T-cell (primary cell): ENCODE measurements at places on chromosomes 7 and 10.

- no peaks in the 10 kb centered on the region for H3K27me3 ChIP-seq
- DNase-seq: no peak
- no peak overlapping the region for H3K27ac ChIP-seq
- H3K4me3 ChIP-seq: no peak overlapping the region
Observed at GRCh38 chr10:67098461-67098860, 172.6 kb downstream of the LRRTM3 start.

DNA sequence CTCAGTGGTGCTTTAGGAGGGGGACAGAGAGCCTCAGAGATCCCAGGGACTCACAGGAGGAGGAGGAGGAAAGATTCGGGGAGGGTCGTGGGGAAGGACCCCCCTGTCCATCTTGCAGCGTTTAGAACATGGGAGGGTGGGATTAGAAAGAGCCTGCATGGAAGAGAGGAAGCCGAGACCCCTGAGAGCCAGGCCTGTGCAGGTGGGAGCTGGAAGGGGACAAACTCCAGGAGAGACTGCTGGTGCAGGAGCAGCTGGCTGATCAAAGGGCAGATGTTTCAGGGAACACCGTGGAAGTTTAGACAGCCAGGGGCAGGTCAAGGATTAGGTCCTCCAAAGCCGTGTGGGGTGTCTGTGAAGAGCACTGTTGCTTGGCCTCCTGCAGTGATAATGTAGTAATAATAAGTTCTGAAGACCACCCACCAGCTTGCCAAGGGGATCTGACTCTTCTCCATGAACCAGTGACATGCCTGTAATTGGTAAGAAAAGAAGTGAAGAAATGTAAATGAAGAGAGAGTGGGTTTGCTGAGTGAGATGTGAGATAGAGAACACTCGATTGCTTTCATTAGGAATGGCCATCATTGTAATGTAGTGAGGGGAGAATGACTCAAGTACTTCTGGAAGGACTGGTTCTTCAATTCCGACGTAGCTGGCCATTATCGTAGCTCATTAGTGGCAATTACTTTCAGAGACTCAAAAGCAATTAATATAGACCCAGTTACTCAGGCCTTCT, 425.6 kb downstream of the PAXIP1 start:
- no peak overlapping the region for H3K4me3 ChIP-seq
- H3K27ac ChIP-seq: no peak overlapping the region
- H3K4me1 ChIP-seq: no peaks in the 10 kb centered on the region
- DNase-seq: no peak
- H3K27me3 ChIP-seq: no peaks in the 10 kb centered on the region
- H3K36me3 ChIP-seq: no peaks in the 10 kb centered on the region

DNA sequence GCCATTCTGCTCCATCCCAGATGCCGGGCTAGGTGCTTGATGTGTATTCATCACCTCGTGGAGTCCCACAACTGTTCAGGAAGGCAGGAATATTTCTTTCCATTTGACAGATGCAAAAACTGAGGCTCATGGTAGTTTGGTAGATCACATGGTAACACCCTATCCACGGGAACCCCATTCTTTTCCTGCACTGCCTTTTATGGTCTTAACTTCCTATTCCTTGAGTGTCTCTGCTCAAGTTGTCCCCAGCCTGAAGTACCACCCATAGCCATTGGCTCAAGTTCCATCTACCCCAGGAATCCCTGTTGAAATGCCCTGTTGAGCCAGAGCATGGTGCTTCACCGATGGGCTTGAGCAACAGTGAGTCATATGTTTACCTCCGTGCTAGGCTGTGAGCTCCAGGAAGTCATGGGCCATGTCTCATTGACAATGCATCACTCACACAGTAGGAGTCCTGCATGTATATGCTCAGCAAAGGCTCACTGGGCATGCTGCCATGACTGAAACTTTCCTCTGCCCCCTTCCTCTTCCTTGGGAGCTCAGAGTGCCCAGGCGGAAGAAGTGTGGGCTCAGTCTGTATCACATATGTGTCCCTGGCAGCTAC, 71.7 kb upstream of the ADAM12 start:
- peaks cover 3% of the 10 kb centered on the region for H3K27me3 ChIP-seq
- H3K27ac ChIP-seq: no peak overlapping the region
- no peak overlapping the region for H3K4me3 ChIP-seq

DNA sequence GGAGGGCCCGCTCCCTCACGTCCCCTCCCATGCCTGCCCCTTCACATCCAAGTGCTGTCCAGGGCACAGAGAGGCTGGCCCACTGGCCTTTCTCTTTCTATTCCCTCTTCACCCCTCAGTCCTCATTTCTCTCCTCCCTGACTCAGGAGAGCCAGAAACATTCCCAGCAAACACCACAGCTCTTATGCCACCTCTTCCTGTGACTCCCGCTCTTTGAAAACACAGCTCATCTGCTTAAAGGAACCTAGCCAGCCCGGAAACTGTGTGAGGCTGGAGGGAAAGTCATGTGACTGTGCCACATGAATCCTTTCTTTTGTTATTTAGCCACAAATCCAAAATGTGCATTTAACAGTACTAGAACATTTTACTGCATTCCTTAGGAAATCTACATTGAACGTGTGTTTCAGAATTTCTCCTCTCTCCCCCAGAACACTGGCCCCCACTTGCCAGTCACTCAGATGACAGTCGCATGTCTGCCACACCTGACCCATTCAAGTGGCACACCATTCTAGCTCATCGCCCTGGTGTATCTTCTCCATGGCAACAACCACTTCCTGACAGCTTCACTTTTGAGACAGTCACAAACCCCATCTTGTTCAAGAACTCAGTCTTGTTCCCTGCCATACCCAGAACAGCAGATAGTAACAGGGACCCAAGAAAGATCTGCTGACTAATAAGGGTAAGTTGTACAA, 42.8 kb downstream of the GRB10 start:
- H3K4me1 ChIP-seq: peaks cover 24% of the 10 kb centered on the region
- peak; percentile 47 for DNase-seq
- no peaks in the 10 kb centered on the region for H3K27me3 ChIP-seq
- H3K4me3 ChIP-seq: peak overlapping the region; percentile 20

- no peak for DNase-seq
- H3K27me3 ChIP-seq: no peaks in the 10 kb centered on the region
- H3K4me3 ChIP-seq: no peak overlapping the region
- H3K27ac ChIP-seq: no peak overlapping the region
- no peaks in the 10 kb centered on the region for H3K36me3 ChIP-seq
Observed at GRCh38 chr7:107614425-107614824, 34.4 kb downstream of the BCAP29 start.

DNA sequence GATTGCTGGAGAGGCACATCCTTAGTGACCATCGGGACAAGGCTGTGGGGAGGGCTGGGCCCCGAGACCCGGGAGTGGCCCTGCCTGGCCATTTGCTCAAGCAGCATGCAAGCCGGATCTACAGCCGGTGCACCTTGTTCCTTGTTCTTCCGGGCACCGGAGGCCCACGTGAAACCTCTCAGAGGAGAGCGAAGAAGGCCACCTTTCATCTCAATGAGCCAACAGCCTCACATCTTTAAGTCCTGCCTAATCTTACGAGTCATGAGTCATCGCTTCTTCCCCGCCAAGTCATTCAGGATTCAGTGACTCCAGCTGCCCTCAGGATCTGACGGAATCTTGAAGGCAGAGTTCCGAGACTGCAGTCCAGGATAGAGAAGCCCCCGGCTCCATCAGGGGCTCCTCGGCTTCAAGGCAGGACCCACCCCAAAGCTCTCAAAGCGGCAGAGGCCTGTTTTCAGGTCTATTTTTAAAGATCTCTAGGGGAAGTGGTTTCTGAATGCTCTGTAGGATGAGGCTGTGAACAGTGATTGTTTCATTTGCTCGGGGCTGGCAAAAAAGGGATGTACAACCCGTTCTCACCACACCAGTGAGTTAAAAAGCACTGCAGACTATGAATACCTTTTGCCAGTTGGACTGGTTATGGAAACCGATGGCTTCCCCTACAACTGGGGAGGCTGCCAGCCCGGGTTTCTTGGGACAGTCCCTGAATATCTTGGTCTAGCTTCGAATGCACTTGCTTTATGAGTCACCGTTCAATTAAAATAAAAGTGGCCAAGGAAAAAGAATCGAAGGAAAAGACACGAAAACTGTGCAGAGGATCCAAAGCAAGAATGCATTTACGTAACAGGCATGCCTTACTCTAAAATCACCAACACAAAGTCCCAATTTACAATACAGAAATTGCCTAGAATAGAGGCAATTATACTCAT, 57.2 kb upstream of the ECHDC3 start:
- no peaks in the 10 kb centered on the region for H3K27me3 ChIP-seq
- H3K36me3 ChIP-seq: no peaks in the 10 kb centered on the region
- peak overlapping the region; percentile 91 for H3K27ac ChIP-seq
- peak; percentile 68 for DNase-seq
- H3K4me3 ChIP-seq: peak overlapping the region; percentile 40
- peaks cover 62% of the 10 kb centered on the region for H3K4me1 ChIP-seq

- H3K4me3 ChIP-seq: no peak overlapping the region
- no peaks in the 10 kb centered on the region for H3K36me3 ChIP-seq
- H3K27me3 ChIP-seq: no peaks in the 10 kb centered on the region
- no peaks in the 10 kb centered on the region for H3K4me1 ChIP-seq
- H3K27ac ChIP-seq: no peak overlapping the region
Observed at GRCh38 chr7:139182363-139182762, 48.7 kb upstream of the UBN2 start.

- no peak overlapping the region for H3K4me3 ChIP-seq
- H3K27ac ChIP-seq: no peak overlapping the region
- H3K4me1 ChIP-seq: no peaks in the 10 kb centered on the region
- peaks cover 55% of the 10 kb centered on the region for H3K36me3 ChIP-seq
Observed at GRCh38 chr10:15780353-15781135, 60.8 kb upstream of the ITGA8 start.

- H3K4me1 ChIP-seq: no peaks in the 10 kb centered on the region
- no peaks in the 10 kb centered on the region for H3K27me3 ChIP-seq
- H3K27ac ChIP-seq: no peak overlapping the region
- no peak overlapping the region for H3K4me3 ChIP-seq
- DNase-seq: no peak
- no peaks in the 10 kb centered on the region for H3K36me3 ChIP-seq
Observed at GRCh38 chr7:4139656-4140625, 542.2 kb upstream of the FOXK1 start.

- H3K36me3 ChIP-seq: no peaks in the 10 kb centered on the region
- H3K4me1 ChIP-seq: no peaks in the 10 kb centered on the region
- no peak overlapping the region for H3K4me3 ChIP-seq
- H3K27me3 ChIP-seq: no peaks in the 10 kb centered on the region
- no peak overlapping the region for H3K27ac ChIP-seq
Observed at GRCh38 chr10:9613338-9614075, 1404.2 kb upstream of the CELF2 start.

DNA sequence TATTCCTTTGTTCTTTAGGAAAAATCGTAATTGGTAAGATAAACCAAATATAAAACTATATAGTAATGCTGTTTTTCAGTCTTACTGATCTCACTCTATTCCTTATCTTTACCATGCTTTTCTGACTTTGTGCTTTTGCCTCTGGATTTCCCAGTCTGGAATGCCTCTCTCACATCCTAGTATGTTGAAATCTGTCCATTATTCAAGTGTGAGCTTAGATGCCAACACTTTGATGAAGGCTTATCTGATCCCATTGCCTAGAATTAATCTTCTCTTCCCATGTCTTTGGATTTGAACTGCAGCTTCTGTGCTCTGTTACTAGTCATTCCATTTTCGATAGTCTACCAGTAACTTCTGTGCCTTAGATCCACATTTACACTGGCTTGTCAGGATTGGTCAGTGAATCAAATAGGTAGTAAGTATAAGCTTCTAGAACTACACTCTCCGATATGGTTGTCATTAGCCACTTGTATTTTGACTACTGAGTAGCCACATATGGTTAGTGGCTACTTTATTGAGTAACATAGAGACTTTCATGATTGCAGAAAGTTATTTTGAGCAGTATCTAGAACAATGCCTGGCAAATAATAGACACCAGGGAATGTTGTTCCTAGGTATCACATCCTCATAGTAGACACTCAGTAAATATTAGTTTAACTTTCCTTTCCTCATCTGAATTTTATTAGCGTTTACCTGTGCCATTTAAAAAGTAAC, 92.9 kb downstream of the BMPR1A start:
- H3K4me1 ChIP-seq: no peaks in the 10 kb centered on the region
- DNase-seq: no peak
- no peak overlapping the region for H3K4me3 ChIP-seq
- H3K36me3 ChIP-seq: no peaks in the 10 kb centered on the region
- H3K27me3 ChIP-seq: no peaks in the 10 kb centered on the region

GRCh38 chr10:65891073-65891981, 1034.5 kb upstream of the LRRTM3 start:
- no peak overlapping the region for H3K27ac ChIP-seq
- no peak overlapping the region for H3K4me3 ChIP-seq
- DNase-seq: no peak
- no peaks in the 10 kb centered on the region for H3K4me1 ChIP-seq
- no peaks in the 10 kb centered on the region for H3K27me3 ChIP-seq

GRCh38 chr7:94289071-94289470, 105.6 kb upstream of the COL1A2 start:
- H3K27ac ChIP-seq: no peak overlapping the region
- no peaks in the 10 kb centered on the region for H3K36me3 ChIP-seq
- no peaks in the 10 kb centered on the region for H3K27me3 ChIP-seq
- no peak for DNase-seq

GRCh38 chr10:97515271-97515978, 16.7 kb downstream of the UBTD1 start:
- DNase-seq: no peak
- no peaks in the 10 kb centered on the region for H3K27me3 ChIP-seq
- H3K4me1 ChIP-seq: no peaks in the 10 kb centered on the region
- no peak overlapping the region for H3K27ac ChIP-seq
